ENCODE measurements at places on chromosomes 7 and 10.

DNA sequence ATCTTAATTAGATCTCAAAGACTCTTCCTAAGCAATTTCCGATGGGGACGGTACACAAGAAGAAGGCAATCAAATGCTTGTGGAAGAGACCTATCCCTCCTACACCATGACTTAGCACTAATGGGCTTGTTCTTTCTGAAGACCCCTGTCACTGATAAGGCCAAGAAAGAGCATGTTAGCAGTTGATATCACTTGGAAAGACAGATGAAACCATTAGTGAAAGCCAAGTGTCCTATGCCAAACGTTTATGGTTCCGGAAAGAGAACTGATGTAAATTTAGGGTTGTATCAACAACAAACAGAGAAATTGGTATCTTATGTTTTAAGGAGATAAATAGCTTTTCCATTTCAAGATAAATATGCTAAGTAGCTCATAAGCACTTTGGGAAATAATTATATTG, 6.5 kb downstream of the UROS start:
- DNase-seq: no peak

- no peak for DNase-seq
Measured at GRCh38 chr10:49571388-49571787, 32.5 kb upstream of the ERCC6 start.

DNA sequence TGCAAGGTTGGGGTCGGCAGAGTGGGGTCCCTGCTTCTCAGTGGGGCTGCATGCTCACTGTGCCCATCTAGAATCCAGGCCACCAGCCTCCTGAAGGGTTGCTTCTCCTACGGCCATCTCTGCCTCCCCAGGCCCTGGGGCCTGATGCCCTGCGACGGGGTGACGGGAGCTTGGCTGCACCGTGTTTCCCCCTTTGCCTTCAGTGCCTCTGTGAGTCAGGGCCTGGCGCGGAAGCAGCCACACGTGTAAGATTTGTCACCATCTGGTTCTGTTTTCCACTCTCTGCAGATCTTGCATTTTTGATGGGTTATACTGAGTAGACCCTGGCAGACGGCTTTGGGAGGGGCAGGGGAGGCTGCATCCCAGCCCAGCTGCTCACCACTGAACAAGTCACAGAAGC, 7.2 kb downstream of the ADAMTS14 start:
- no peak for DNase-seq

DNA sequence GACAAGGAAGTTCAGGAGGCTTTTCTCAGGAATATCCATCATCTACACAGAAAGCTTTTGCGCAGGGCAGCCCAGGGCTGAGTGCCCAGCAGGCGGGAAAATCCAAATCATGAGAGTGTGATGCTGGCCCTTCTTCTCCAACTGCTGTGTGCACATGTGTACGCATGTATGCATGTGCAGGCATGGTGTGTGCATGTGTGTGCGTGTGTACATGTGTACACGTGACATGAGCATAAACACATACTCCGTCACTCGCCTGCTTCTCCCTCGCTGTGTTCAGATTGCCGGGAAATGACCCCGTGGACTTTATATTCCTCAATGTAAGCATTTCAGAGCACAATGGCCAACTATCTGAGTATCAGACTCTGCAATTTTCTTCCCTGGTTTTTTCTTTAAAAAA, 85.1 kb downstream of the PRPF18 start:
- DNase-seq: no peak

GRCh38 chr10:108521827-108522492, 1357.5 kb upstream of the SORCS1 start:
- DNase-seq: no peak

GRCh38 chr7:48321319-48322010, 150.2 kb downstream of the ABCA13 start:
- no peak for DNase-seq

- no peak for DNase-seq
Measured at GRCh38 chr7:151865070-151865670, 11.7 kb downstream of the PRKAG2 start.

- no peak for DNase-seq
Measured at GRCh38 chr10:130636313-130636930, 500.2 kb downstream of the GLRX3 start.

- DNase-seq: no peak
Measured at GRCh38 chr7:3585826-3586225, 284.8 kb downstream of the SDK1 start.

DNA sequence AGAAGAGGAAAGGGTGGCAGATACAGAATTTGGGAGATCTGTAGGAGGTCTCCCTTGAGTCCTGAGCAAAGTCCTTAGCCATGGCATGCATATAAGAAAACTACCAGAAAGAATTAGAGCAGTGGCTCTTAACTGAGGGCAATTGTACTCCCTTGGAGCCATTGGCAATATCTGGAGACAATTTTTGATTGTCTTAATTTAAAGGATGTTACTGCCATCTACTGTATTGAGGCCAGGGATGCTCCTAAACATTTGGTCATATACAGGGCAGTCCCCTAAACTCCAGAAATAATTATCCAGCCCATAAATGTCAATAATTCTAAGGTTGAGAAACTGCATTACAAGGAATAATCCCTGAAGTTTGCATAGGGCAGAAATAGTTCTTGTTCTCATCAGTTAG, 136.4 kb upstream of the ODAD2 start:
- no peak for DNase-seq

- DNase-seq: no peak
Measured at GRCh38 chr10:34341473-34341872, 473.6 kb downstream of the PARD3 start.

DNA sequence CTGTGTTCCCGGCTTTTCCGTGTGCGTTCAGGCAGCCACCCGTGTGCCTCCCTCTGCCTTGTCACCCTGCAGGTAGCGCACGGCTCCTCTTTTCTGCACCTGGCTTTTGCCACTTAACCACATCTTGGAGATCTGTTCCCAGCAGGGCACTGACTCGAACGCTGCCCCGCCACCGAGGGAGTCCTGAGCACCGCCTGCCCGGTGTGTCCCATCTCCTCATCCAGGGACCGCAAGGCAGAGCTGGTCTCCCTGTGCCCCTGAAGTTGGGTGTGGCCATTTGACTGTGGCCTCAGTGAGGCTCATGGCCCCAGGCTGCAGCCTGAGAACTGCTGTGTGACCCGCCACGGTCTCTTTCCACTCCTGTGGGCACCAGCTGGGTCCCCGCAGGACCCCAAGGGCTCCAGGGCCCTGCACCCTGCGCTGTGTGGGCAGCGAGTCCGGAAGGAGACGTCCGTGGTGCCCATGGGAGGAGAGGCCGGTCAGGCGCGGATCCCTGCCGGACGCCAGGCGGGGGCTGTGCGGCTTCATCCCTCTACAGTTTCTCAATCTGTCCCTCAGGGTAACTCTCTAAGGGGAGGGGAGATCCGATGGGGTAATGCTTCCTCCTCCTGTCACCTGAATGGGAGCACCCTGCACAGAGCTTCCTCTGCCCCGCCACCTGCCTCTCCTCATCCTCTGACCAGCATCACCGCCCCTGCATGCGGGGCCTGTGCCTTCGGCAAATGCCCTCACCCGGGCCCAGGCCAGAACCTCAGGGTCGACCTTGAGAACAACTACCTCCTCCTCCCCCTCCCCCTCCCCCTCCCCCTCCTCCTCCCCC, 1.8 kb upstream of the INTS1 start:
- no peak for DNase-seq

DNA sequence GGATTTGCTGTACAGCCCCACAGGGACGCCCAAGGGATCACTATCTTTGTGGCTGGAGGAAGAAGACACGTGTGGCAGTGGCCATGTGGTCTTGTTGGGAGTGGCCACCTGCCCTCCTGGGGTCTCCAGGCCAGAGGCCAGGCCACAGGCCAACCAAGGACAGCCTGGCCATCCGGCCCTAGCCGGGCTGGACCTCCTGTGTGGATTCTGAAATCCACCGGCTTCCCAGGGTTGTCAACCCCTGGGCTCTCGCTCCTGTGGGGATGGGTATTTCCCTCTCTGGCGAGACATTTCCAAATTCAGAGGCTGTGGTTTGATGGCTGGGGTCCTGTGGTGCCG, 31.5 kb upstream of the CFAP46 start:
- no peak for DNase-seq

- no peak for DNase-seq
Measured at GRCh38 chr7:80410081-80410480, 101.8 kb downstream of the GNAT3 start.

DNA sequence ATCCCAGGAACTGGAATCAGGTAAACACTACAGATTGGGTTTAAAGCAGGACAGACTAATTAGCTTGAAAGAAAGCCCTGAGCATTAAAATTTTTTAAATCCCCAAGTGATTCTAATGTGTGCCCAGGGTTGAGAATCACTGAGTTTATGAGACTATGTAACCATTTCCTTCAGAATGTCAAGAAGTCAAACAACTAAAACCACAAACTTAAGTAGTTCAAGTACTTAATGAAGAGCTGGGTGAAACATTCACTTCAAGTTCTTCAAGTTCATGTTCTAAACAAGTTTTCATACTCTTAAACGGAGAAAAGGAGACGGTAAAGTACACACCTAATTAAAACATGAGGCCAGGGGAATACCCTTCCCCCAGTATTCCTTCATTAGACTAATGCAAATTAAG, 28.2 kb upstream of the TLL2 start:
- no peak for DNase-seq

DNA sequence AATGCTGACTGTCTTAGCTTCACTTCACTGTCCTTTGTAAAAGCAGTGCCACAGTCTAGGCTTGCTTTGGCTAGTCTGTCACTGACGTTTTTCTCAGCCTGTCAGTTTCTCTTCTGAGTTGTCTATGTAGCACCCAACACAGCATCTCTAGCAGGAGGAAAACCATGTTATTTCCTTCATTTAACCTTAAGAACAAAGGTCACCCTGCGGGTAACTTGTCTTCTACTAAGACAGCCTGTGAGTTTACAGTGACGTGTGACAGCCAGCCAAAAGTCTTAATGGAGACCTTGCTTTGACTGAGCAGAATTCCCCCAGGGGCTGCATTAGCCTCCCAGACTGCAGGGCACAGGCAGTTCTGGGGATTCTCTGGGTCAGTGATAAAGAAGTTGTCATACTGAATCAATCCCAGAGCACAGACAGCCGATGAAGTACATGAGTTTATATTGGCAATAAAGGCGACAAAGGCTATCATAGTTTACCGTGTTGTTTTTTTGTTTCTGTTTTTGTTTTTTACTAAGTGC, 296.0 kb upstream of the KIAA1217 start:
- DNase-seq: no peak

GRCh38 chr7:37480041-37481031, 31.7 kb upstream of the ELMO1 start:
- no peak for DNase-seq

- no peak for DNase-seq
Measured at GRCh38 chr7:77942431-77942830, 143.9 kb downstream of the PHTF2 start.

DNA sequence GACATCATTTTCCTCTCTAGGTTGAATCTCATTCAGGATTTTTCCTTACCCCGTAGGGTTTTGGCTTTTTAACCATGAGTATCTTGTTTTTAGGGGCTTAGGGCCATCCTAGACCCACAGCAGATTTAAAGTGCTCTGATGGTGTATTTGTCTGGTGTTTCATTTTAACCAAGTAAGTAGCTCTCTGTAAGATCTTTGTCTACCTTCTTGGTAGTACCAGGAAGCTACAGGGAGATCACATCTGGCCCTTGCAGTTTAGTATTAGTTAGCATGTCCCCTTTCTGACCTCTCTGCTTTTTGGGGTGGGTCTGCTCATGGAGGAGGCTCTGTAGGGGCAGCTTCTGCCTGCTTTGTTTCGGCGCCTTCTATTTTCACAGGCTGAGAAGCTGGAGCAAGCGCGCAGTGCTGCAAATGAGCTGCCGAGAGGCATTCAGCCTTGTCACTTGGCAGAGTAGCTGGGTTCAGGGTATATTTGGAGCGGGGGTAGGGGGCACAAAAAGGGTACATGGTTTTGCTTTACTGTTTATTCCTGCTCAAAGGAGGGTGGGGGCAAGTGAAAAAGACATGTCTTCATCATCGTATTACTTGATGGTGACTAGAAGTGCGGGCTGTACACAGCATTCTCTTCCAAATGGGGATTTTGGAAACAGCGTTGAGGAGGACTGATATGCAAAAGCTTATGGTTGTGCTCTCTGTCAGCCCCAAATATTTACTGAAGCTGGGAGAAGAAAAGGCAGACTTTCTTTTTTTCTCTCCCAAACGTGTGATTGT, 146.3 kb downstream of the CELF2 start:
- DNase-seq: no peak

DNA sequence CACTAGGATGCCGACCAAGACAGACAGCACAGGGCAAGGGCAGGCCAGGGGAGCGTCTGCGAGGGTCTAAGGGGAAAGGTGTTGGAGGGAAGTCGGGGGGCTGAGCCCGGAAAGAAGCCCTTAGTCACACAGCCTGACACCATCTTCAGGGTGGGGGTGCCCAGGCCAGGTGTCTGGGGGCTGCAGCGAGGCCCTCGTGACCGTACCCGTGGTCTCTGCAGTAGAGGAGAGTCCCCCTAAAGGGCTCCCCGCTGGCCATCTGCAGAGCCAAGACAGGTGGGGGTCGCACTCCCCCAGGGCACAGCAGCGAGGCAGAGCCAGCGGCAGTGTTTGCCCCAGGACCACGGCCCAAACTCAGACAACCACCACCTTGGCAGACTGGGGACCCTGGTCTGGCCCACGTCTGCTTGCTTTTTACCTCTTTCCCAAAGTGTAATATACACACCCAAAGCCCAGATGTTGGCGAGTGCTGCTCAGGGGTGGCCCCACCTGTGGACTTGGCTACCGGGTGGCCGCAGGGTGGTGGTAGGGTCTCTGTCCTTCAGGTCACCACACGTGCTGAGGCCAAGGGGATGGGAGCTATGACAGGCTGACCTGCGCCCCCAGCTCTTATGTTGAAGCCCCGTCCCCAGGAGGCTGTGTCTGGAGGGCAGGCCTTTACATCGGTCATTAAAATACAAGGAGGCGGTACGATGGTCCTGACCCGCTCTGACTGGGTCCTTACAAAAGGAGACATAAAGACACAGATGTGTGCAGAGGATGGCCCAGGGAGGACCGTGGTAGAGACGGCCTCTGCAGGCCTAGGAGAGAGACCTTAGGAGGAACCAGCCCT, 107.4 kb downstream of the DNAJB6 start:
- DNase-seq: no peak

DNA sequence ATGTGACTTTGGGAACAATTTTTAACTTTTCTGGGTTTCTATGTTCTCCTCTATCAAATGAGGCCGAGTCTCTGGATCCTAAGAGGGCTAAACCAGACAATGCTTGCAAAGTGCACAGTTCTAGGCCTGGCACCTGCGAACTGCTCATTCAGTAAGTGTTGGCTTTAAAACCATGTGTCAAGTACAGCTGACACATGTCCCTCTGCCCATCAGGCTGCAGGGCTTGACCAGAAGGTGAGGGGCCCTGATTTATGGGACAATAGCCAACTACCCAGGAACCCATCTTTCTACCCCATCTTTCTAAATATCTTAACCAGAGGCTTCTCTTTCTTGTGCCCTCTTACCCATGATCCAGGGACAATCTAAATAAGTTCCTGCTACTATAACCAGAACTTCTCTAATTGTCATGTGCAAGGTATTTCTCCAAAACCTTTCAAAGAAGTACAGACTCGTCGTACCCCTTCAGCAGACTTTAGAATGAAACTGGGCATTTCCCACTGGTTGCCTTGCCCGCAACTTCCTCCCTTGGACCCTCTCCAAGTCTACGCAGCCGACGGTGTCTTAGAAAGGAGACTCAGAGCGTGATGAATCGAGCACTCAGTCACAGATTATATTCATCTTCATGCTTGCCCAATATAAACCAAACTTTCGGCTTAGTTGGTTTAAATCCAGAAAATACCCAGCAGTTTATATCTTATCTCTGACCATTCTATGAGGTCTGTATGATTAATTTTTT, 69.8 kb upstream of the STEAP1B start:
- no peak for DNase-seq

- no peak for DNase-seq
Measured at GRCh38 chr7:16880554-16880953, 1.2 kb downstream of the AGR3 start.

All from stimulated activated CD4-positive, alpha-beta T cell treated with anti-CD3 and anti-CD28 coated beads, Interleukin-1b, Interleukin-23, amount 100 ng/mL, for 1 hour (primary cell).